ENCODE measurements at places on chromosomes 2 and 18. TPM values are rescaled to one million over a fixed set of nuclear protein-coding genes. Genes with fewer than 3 reads are reported as not detected.

GRCh38 chr18:27627927-27628326, 442.8 kb upstream of the CHST9 start:
- DNase-seq = no peak

- DNase-seq = no peak
Observed at GRCh38 chr2:24704692-24705091, 88.5 kb downstream of the PTRHD1 start.

PDE1A gene
- 3.6 TPM for polyA plus RNA-seq

LDLRAD4 gene
- polyA plus RNA-seq = 7.4 TPM

TTC32 gene
- polyA plus RNA-seq = 15.7 TPM

DNA sequence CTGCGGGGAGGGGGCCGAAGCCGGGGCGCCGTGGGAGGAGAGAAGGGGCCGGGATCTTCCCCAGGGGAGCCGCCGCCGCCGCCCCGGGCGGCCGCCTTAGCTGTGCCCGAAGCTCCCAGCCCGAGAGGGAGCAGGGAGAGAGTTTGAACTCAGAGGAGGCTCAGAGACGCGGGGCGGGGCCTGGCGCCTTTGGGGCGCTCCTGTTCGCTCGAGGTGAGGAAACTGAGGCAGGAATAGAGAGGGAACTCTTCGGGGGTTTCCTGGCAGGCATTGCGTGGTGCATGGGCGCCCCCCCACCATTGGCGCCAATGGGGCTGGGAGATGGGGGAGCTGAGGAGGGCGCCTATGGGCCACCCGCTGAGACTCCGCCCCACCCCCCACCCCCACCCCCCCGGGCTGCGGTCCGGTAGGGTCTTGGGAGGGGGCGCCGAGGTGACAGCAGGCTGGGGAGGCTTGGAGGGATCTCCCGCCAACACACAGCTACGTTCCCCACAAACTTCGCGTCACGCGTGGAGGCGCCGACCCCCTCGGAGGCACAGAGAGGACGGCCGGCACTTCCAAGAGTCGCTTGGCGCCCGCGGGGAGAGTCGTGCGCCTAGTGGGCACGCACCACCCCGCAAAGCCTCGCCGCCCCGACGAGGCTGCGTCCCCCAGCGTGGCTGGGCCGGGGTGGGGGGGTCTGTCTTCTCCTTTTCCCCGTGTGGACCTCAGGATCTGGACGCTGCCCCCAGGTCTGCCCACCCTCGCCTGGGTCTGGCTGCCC, 680 bp downstream of the CTDSP1 start:
- DNase-seq = peak; percentile 61

- DNase-seq = no peak
Observed at GRCh38 chr2:133378928-133379549, 189.2 kb downstream of the NCKAP5 start.

DNA sequence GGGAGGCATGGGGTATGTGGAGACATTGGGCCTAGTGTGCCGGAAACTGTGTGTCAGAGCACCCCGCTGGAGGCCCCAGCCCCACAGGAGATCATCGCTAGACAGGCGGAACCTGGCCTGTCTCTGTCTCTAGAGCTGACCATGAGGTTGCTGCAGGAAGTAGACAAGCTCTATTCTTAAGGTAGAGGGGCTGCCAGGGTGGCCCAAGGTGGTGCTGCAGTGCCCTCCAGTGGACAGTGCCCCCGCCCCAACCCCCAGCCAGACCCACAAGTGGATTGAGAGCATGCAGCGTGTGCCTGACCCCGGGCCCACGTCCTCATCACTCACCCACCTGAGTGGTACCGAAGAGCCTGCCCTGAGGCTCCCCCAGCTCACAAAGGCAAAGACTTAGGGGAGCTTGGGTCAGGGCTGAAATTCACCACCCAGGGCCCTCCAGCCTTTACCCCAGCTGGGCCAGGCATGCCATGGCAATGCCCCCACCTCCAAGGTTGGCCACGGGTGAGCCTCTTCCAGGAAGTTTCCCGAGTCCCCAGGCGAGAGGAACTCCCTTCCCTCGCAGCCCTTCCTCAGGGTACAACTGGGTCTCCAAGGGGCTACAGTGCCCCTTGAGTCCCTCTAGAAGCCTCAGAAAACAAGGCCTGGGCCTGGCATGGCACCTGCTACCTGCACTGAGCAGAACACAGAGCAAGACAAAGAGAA, 155.0 kb downstream of the TTC32 start:
- DNase-seq = no peak

- DNase-seq = peak; percentile 36
Observed at GRCh38 chr2:74010087-74010541, 25.4 kb downstream of the TET3 start.

RAD51AP2 gene
- polyA plus RNA-seq = not detected

GRCh38 chr2:165453561-165454094, 15.9 kb upstream of the CSRNP3 start:
- DNase-seq = no peak

DNA sequence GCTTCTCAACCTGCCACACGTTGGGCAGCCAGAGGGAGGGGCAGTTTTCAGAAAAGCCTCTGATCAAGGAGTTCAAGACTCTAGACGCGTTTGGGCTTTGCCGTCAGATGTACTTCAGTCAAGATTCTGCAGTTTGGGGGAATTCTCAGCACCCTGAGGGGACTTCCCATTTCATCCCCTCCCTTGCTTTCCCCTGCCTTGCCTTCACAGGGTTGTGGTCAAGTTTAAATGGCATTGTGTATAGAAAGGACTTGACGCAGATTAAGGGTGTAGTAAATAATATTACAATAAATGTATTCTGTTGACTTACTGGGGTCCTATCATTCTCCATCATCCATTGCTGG, 198.3 kb upstream of the NABP1 start:
- no peak for DNase-seq

TMEFF2 gene
- not detected for polyA plus RNA-seq

DYNAP gene
- polyA plus RNA-seq = not detected

MTCL1 gene
- polyA plus RNA-seq = 2.5 TPM

DNA sequence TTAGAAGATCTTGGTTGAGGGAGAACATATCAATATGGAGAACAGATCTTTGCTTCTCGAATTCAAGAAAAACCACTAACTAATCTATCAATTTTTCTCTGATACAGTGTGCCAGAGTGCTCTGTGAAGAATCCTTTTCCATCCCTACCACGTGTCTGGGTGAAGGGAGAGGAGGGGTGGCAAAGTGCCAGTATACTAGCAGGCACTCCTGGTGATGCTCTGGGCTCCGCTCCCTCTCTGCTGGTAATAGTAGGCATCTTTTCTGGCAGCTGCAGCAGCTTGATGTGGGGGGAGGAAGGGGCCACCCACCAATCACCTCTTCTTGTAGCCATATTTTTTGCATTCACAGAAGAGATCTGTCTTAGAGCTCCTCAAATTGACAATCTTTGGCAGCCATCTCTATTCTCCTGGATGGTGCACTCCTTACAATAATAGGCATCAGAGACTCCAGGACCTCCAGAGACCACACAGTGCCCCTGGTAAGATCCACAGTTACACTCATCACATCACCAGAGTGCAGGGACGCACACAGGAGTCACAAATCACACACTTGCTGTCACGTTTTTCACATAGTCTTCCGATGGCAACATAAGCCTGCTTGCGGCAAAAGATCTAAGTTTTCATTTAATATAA, 15.7 kb downstream of the STK39 start:
- no peak for DNase-seq

COL4A3 gene
- 0.21 TPM for polyA plus RNA-seq

GRCh38 chr2:219433666-219434467, 776 bp upstream of the SPEG start:
- DNase-seq = peak; percentile 22

DNA sequence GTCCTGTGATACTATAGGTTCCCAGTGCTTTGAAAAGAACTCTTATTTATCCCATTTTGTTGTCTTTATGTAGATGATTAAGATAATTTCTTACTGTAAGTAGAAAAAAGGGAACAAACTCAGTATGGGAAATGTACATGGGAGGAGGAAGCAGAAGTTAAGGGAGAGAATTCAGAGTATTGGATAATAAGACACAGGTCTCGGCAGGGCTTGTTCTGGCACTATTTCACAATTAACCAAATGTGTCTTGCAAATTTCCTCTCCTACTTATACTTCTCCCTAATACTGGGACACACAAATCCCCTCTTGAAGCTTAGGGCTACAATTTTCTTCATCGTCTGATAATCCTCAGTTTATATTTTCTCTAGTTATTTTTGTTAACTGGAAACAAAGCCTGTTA, 744.0 kb downstream of the ADCYAP1 start:
- no peak for DNase-seq
